ENCODE measurements at places on chromosomes 7 and 10. TPM values are rescaled to one million over a fixed set of nuclear protein-coding genes. Genes with fewer than 3 reads are reported as not detected.

The DYDC2 gene
- 1.7 TPM for polyA plus RNA-seq

The RHBDD2 gene
- 66.9 TPM for polyA plus RNA-seq

The RBP4 gene
- 1.3 TPM for polyA plus RNA-seq

The MIOS gene
- polyA plus RNA-seq, result 49.9 TPM

The LIPM gene
- polyA plus RNA-seq, result 0.23 TPM

Data from right renal pelvis (tissue), 4 donors.